ENCODE measurements at places on chromosomes 2 and 18. TPM values are rescaled to one million over a fixed set of nuclear protein-coding genes. Genes with fewer than 3 reads are reported as not detected.

The TMX3 gene
- 22.7 TPM for total RNA-seq

The NR4A2 gene
- 2.3 TPM for total RNA-seq

The PLCD4 gene
- 0.74 TPM for total RNA-seq

GRCh38 chr2:70959851-70960832 is 18.3 kb upstream of the ANKRD53 start:
- no peak for DNase-seq

GRCh38 chr2:128465246-128466170 is 146.8 kb upstream of the HS6ST1 start:
- DNase-seq, result no peak

DNA sequence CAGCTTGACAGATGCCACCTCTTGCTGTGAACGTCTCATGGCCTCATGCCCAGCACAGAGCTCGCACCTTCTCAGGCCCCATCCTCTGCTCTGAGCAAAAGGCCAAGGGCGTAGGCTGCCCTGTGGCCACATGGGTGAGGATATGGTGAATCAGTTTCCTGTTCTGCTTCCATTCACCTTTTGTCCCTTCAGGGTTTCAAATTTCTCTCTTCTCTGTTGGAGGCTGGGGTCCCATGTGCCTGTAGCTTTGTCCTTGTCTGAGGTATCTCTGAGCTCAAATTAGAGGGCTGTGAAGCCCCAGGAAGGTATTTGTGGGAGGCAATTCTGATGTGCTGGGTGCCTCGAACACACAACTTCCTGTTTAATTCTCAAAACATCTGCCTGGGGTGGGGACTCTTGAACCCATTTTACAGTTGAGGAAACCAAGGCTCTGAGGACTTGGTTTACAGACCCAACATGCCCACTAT is 29.0 kb downstream of the ZAP70 start:
- no peak for DNase-seq

- no peak for DNase-seq
These were observed 101.7 kb upstream of the TFCP2L1 start for GRCh38 chr2:121386707-121387106.

DNA sequence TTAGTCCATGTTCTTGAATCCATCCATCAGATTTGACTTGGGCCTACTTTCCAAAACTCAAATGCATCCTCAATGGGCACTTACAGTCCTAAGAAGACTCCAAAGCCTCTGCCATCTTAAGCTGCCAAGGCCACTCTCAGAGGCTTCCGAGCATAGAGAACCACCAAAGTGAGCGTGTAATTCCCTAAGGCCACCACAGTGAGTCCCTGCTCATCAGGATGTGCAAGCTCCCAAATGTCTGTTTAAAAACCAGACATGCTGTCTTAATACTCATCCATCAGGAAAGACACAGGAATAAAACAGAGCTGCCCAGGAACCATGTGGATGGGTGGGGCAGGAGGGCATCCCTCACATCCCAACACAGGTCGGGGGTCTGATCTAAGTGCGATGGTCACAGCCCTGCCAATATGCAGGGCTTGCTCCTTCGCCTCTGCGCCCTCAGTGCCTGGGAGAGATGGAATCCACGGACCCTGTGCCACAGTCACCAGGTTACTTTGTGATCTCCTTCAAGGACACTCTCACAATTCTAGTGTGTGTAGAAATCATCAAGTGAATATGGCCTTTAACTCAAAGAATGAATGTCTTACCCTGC is 80.4 kb downstream of the POLR1A start:
- no peak for DNase-seq
